ENCODE measurements at places on chromosomes 7 and 10. TPM values are rescaled to one million over a fixed set of nuclear protein-coding genes. Genes with fewer than 3 reads are reported as not detected.

Gene GIMAP6
- total RNA-seq, result not detected

Gene BTAF1
- 55.7 TPM for total RNA-seq

DNA sequence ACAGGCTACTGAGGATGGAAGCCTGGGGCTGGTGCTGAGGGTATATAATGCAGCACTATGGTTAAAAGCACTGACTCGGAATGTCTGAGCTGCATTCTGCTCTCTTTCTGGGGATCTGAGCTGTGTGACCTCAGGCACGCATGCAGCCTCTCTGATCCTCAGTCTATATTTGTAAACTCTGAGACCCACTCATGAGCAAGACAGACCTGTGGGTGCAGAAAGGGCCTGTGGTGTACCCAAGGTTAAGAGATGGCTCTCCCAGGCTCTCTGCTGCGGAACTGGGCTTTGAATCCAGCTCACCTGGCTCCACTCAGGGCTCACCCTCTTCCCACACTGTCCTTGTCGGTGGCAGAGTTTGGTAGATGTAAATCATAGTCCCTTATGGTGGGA is 89.9 kb downstream of the CHST15 start:
- no peak overlapping the region for H3K4me3 ChIP-seq
- no peak overlapping the region for H3K27ac ChIP-seq
- no peaks in the 10 kb centered on the region for H3K27me3 ChIP-seq
- DNase-seq, result no peak
- H3K36me3 ChIP-seq, result no peaks in the 10 kb centered on the region

DNA sequence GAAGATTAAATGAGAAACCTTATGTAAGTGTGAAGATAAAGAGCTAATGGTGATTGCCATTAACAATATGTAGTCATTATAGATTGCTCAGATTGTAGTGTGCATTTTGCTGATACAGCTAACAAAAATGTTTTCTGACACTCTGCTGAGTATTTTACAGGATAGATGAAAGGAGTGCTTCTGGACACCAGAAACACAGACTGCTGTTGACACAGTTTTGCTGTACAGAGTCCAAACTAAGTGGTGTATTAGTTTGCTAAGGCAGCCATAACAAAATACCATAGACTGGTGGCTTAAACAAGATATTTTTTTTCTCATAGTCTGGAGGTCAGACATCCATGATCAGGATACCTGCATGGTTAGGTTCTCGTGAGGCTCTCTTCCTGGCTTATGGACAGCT is 2.2 kb downstream of the SMC3 start:
- H3K27me3 ChIP-seq, result no peaks in the 10 kb centered on the region
- H3K4me3 ChIP-seq, result no peak overlapping the region
- H3K27ac ChIP-seq, result no peak overlapping the region
- no peaks in the 10 kb centered on the region for H3K4me1 ChIP-seq

- no peak for DNase-seq
- no peaks in the 10 kb centered on the region for H3K36me3 ChIP-seq
- no peak overlapping the region for H3K4me3 ChIP-seq
- no peaks in the 10 kb centered on the region for H3K27me3 ChIP-seq
Observed at GRCh38 chr10:31209478-31209877, 109.5 kb upstream of the ZEB1 start.

Data from GM23338 (cell line).